Psoas muscle (tissue), 8 donors: ENCODE measurements at places on chromosomes 4 and X.
A peak's percentile ranks its signal among the peaks of the same experiment; 100 is the strongest.

DNA sequence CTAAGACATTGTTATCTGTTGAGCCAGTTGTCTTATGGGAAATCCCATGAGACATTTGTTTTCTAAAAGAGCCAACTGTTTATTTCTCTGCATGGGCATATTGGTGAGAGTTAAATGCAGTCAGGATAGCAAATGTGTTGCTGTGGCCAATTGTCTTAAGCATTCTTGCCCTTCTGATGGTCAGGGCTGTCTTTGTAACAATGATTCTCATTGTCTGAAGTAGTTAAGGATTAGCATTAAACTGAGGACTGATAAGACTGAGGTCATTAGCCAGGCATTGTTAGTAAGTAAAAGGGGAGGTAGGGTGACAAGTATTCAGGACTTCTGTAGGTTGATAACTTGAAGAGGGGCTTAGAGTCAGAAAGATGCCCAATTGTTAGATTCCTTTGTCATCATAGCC, 11.2 kb upstream of the MORF4L2 start:
- no peak for DNase-seq

DNA sequence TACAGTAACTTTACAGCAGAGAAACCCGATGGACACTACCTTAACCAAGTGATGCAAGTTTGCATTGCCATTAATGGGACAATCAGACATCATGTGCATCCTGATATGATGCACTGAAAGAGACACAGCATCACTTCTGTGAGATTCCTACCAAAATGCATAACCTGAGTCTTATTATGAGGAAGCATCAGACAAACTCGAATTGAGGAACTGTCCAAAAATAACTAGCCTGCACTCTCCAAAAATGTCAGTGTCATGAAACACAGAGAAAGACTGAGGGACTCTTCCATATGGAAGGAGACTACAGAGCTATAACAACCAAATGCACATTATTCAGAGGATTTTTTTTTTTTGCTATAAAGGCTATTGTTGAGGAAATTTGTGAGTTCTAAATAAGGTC, 66.6 kb upstream of the IQSEC2 start:
- no peak for DNase-seq

DNA sequence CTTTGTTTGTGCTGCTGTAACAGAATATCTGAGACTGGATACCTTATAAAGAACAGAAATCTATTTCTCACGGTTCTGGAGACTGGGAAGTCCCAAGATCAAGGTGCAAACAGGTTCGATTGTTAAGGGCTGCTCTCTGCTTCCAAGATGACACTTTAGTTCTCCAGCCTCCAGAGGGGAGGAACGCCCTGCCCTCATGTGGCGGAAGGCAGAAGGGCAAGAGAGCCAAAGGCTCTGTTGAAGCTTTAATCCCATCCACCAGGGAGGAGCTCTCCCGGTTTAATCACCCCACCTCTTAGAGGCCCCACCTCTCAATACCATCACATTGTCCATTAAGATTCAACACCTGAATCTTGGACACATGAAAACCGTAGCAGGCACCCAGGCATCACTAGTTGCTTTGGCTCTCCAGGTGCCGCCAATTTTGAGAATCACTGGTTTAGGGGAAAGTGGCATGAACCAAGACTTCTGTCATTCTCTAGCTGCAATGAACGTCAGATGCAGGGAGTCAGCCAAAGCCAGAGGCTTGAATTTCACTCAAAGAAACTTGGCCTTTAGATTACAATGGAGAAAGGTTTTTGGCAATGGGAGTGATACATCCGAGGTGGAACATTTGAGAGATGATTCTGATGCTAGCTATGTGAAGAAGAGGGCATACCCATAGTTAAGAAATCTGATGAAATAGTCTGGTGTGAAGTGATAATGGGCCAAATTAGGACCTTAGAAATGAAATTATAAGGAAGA, 15.7 kb downstream of the FHL1 start:
- peak; percentile 78 for DNase-seq

DNA sequence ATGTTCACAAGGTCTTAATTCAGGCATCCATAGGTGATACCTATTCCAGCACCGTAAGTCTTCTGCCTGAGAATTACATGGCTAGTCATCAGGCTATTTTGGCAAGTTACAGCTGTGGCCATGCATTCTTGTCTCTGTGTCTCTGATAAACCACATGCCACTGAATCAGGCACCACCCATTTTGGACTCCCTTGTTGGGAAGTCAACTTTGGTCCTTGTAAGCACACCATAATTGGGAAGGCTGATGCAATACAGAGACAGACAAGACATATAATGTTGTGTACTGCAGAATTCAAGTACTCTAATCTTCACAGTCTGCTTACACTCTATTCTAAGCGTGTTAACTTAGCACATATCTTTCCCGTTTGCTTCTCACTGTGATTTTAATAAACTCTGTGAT, 483.7 kb upstream of the FTHL17 start:
- DNase-seq: no peak

DNA sequence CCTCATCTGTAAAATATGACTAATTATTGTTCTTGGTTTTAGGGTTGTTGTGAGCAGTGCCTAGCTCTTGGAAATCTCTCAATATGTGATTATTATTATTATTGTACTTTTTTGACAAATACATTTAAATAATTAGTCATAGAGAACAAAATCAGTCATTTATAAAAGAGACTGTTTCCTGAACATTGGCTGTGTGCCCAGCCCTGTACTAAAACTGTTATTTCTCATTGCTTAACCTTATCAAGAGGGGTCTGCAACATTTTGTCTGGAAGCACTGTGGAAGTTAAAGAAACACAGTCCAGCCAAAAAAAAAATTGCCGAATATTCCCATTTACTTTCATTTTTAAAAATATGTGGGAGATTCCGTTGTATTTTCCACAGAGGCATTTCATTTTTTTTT, 989.2 kb upstream of the SLIT2 start:
- no peak for DNase-seq
